CD4-positive, alpha-beta T cell treated with Interleukin-1 beta for 1 hour (primary cell): ENCODE measurements at places on chromosomes 12 and 14.

GRCh38 chr12:57547288-57548012 lies 458 bp upstream of the DCTN2 start:
- no peak for DNase-seq

- peak; percentile 66 for DNase-seq
Measured at GRCh38 chr14:92659765-92660561, 88.5 kb downstream of the LGMN start.

DNA sequence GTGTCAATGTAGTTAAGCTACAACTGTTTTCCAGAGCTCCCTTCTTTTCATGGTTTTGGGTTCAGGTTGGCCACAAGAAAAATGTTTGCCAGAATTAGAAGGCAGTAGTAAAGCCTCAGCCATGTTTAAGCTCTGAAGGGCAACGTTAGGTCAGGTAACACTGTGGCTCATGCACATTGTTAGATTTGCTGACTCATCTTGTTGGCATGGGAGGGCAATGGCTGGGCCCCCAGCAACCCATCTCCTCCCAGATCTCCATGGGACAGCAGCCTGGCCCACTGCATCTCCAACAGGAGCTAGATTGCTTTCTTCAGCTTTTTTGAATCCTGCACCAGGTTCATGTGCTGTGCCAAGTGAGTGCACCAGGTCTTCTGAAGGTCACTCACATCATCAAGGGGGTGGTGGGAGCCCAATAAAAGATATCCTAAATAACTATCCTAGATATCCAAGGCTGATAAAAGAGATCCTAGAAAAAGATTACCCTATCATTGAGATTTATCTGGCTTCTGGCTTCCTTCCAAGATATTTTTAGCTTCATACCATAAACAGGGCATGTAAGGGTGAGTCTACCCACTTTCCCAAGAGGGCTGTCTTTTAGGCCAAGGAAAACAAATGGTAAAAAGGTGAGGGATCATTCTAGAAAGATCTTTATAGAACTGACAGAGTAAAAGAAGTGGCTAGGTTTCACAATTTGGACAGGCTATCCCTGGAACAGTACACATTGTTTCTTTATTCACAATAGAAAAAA lies 28.9 kb downstream of the PTGER2 start:
- DNase-seq, result no peak

GRCh38 chr12:132146772-132147422 lies 2.6 kb downstream of the NOC4L start:
- DNase-seq, result no peak

DNA sequence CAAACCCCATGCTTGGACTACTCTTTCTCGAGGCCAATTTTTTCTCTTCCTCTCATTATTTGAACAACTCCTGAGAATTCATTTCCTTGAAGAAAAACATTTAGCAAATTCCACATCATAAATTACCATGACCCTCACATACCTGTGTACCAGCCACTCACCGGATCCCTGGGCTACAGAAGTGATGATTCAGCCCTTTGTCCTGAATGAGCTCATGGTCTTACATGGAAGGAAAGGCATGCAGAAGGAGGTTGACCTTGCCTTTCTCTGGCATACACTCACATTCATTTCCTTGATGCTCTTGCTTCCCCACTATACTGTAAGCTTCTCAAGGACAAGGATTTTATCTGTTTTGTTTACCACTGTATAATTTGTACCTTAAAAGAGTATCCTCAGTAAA lies 191.5 kb downstream of the SLC5A8 start:
- DNase-seq, result no peak

DNA sequence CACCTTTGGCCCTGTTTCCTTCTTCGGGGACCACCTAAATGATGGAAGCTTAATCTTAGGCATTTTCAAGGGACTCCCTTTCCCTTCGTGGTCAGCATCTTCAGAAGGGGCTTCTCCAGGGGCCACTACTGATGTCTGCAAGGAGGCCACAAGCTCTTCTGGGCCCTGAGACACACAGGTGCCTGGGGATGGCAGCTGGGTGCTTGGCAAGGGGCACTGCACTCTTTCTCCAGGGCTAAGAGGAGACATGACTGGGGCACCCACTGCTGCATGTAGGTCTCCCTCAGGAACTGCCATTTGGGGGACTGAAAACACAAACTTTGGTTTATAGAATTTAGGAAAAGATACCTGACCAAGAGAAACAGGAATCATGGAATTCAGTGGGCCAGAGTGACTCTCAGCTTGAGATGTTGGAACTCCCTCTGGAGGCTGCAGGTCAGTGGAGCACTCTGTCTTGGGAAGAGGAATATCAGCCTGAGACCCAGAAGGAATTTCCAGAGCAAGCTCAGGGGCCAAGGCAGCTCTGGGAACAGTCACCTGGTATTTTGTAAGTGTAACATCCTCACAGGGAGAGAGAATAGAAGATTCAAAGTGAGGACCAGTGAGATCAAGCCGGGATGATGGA lies 16.0 kb downstream of the PLD4 start:
- no peak for DNase-seq

DNA sequence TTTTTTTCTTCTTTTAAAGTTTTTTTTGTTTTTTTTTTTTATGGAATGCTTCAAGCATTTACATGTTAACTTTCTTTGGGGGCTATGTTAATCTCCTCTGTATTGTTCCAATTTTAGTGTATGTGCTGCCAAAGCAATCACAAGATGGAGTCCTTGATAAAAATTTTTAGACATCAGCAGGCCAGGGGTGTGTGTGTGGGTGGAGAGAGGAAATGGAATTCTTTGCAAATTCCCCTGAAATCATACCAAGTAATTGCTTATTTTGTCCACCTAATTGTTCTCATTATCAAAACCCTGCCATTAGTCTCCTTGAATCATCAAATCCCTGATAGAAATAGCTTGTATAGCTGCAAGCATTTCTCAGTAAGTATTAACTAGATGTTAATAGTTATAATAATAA lies 21.7 kb downstream of the RNF212B start:
- no peak for DNase-seq

DNA sequence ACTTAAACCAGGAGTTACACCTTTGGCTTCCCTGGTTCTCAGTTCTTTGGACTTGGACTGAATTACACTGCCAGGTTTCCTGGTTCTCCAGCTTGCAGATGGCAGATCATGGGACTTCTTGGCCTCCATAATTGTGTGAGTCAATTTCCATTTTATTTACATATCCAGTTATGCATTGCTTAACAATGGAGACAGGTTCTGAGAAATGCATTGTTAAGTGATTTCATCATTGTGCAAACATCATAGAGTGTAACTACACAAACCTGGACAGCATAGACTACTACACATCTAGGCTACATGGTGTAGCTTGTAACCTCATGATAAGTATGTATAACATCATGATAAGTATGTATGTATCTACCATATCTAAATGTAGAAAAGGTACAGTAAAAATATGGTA lies 276.1 kb upstream of the BTG1 start:
- DNase-seq, result no peak

DNA sequence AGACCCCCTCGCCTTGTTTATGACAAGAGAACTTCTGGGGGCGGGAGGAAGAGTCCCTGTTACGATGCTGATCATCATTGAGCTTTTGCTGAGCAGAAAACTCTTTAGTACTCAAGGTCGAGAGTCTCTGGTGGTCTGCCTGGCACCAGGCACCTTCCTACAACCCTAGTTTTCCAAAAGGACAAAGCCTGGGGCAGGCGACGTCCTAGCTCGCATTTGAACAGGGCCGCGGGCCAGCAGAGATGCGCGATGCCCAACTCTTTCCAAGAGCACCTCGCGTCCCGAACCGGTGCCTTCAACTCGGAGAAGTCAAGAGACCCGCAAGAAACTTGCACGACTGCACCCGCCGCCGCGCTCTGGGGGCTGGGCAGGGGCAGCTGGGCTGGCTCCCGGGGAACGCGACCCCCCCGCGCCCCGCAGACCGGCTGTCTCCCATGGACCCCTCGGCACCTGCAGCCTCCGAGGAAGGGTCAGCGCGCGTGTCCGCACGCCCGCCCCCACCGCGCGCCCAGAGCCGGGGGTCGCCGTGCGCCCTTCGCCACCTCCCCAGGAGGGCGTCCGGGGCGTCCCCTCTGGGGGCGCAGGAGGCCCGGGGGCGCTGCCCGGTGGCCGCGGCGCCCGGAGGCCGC lies 377 bp upstream of the BCL7A start:
- no peak for DNase-seq

DNA sequence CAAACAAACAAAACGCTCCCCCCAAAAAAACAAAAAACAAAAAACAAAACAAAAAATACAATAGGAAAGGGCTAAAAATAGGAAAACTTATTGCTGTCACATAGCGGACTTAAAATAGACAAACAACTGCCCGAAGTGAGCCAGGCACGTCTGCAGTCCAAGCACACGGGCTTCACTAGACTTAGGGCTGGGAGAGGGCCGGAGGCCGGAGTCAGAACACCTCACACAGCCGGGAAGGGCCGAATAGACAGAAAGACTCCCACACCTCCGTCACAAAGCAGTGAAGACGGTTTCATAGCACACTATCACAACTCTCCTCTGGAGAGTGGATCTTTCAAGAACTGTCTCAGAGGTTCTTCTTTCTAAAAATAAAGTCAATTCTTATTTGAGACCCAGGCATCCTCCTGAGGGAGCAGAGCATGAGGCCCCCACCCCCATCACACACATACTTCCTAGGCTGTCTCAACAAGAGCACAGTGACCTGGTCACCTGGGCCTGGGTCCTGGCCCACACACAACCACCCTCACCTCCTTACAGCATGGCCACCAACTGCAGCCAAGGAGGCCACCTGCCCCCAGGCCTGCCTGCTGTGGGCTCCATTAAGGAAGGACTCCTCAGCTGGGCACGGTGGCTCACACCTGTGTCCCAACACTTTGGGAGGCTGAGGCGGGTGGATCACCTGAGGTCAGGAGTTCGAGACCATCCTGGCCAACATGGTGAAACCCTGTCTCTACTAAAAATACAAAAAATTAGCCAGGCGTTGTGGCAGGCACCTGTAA lies 6.7 kb downstream of the BAG5 start:
- no peak for DNase-seq

DNA sequence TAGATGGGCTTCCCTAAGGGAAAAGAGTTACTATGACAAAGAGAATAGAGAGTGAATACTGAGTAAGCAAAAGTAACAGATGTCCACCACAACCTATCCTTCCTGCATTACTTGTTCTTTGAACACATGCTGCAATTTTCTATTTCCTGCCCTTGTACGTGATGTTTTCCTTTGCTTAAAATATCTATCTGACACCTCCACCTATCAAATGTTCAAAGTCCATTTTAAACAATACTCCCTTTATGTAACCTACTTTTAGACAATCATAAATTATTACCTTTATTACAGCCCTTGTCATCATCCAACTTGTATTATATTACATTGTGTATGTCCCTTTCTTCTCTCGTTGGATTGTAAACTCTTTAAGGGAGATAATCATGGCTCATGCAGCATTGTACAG lies 147.2 kb upstream of the DYRK2 start:
- no peak for DNase-seq

DNA sequence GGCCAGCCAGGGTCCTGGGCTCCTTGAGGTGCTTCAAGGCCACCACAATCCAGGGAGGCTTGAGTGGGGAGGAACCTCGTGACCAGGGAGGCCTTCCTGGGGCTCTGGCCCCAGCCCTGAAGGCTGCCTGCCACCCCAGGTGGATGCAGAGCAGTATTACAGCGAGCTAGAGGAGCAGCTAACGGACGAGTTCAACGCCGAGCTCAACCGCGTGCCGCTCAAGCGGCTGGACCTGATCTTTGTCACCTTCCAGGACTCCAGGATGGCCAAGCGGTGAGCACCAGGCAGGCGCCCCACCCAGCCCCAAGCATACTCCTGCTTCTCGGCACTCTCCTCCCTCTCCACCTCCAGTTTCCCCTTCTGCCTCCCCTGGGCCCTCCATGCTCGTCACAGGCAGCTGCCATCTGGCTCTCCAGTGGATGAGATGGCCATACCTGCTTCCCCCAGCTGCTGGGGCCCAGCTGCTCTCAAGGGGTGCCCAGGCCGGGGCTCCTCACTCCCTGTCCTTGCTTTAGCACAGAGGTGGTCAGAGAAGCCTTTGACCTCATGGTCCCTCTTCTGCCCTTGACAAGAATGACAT lies 30.6 kb downstream of the NGB start:
- DNase-seq, result no peak

DNA sequence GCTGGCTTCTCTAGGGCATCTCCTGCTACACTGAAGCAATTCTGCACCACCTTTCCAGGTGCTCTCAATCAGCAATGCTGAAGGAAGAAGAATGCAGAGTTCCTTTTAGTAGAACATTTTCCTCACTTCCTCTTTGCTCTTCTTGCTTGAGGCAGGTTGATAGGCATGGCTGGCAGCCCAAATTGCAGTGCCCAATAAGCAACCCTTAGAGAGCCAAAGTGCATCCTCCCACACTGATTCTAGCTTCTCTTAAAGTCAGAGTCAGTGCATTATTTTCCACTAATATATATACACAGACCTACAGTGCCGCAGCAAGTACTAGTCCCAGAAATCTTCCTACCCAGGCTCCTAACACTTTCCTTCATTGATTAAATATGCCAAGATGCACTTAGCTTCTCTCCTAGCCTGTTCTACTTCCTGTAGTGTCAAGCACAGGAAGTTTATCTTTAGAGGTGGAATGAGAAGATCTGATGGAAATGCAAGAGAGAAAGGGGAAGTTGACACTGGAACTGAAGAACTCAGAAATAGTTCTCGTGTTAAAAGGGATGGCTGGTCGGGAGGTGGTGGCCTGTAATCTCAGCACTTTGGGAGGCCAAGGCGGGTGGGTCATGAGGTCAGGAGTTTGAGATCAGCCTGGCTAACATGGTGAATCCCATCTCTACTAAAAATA lies 132.7 kb downstream of the SSPN start:
- DNase-seq, result no peak
